IMR-90 (cell line): ENCODE measurements at places on chromosomes 4 and X. TPM values are rescaled to one million over a fixed set of nuclear protein-coding genes. Genes with fewer than 3 reads are reported as not detected.

The GPR143 gene
- not detected in 2 replicates for total RNA-seq

The HHIP gene
- total RNA-seq, result 6.6 and 8.6 TPM in 2 replicates

The ACE2 gene
- total RNA-seq, result not detected in 2 replicates

The GYPE gene
- total RNA-seq, result 0.28 and 0.54 TPM in 2 replicates

The GAB3 gene
- total RNA-seq, result 1.9 and 2.2 TPM in 2 replicates

The TRIML2 gene
- 0.18 and 0.28 TPM in 2 replicates for total RNA-seq

The GPR101 gene
- not detected in 2 replicates for total RNA-seq

GRCh38 chr4:27245216-27245615, 384.6 kb downstream of the STIM2 start:
- H3K36me3 ChIP-seq, result no peaks in the 10 kb centered on the region
- H3K4me1 ChIP-seq, result no peaks in the 10 kb centered on the region
- no peaks in the 10 kb centered on the region for H3K27me3 ChIP-seq
- DNase-seq, result no peak

DNA sequence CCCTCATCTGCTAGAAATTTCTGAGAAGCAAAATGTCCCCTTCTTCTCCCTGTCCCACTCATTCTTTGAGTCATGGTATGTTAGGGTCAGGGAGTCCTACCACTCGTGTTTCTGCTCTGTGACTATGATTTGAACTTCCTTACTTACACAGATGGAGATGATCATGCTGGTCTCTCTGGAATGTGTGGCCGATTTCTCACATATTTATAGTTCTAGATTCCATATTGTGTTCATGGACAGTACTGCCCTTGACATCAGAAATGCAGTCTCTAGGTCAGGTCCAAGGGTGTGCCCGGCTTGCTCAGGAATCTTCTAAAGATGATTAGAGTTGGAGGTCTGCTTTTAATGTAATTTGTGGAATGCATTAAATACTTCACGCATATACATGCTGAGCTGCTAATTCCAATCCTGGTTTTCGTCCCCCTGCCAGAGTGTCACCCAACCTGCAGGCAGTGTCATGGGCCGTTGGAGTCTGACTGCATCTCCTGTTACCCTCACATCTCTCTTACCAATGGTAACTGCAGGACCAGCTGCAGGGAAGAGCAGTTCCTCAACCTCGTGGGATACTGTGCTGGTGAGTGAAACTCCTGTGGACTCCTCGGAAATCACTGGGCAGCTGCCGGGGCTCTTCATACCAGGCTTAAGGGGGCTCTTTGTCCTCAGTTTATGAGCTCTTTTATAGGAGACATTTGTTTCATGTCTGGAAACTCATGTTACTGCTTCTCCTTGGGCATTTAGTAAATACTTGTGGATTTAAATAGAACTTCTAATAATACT, 214.1 kb upstream of the ANXA3 start:
- H3K4me1 ChIP-seq, result no peaks in the 10 kb centered on the region
- no peak overlapping the region for H3K27ac ChIP-seq
- no peak for DNase-seq
- peaks cover 9% of the 10 kb centered on the region for H3K27me3 ChIP-seq
- H3K36me3 ChIP-seq, result no peaks in the 10 kb centered on the region

DNA sequence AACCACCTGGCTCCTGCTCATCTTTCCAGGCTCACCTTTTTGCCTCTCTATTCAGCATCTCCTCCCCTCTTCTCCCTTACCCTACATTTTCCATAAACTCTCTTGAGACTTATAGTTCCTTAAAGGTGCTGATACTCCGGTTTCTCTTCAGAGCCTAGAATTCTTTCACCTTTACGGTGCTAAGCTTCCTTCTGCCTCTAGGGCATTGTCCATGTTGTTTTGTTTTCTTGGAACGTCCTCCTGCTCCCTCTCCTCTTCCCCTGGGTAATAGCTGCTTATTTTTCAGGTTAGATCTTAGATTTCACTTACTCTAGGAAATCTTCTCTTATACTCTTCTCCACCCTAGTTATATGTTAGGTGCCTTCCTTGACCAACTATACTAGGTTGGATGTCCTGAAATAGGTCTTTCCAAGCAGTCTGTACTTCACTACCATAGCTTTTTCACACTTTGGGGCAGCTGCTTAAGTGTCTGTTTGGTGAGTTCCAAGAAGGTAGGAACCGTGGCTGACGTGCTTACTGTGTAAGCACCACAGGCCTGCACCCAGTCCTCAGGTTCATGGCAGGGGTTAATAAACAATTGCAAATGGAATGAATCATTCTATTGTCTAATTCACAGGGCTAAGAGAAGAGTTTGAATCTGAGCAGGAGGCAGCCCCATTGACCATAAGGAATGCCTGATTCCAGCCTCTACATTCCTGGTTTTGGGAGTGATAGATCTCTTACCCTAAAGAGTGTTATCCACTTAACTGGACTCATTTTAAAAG, 227.5 kb downstream of the MGST2 start:
- H3K36me3 ChIP-seq, result no peaks in the 10 kb centered on the region
- H3K27me3 ChIP-seq, result no peaks in the 10 kb centered on the region

GRCh38 chrX:140425712-140426395, 79.0 kb downstream of the SOX3 start:
- no peaks in the 10 kb centered on the region for H3K27me3 ChIP-seq
- no peak overlapping the region for H3K4me3 ChIP-seq
- H3K36me3 ChIP-seq, result no peaks in the 10 kb centered on the region
- H3K4me1 ChIP-seq, result no peaks in the 10 kb centered on the region

DNA sequence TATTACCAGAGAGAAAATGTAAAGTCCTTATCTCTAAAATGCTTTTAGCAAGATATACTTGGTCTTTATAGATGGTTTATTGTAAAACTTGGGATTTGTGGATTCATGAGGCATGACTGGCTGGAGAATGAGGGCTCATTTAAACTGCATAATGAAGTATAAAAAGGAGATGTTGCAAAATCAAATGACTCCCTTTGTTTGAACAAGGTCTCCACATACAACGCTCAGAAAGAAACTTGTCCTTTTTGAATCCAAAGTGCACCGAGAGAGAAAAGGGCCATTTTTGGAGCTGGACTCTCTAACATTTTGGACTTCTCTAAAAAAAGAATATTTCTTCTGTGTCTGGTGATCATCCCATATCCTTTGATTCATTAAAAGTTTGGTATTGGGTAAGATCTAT, 7.7 kb upstream of the EIF1AX start:
- DNase-seq, result no peak
- H3K4me1 ChIP-seq, result no peaks in the 10 kb centered on the region
- H3K27me3 ChIP-seq, result peaks cover 2% of the 10 kb centered on the region; the same call in 1 of the 2 replicates
- H3K36me3 ChIP-seq, result peaks cover 2% of the 10 kb centered on the region; the same call in 1 of the 2 replicates
- H3K4me3 ChIP-seq, result no peak overlapping the region

DNA sequence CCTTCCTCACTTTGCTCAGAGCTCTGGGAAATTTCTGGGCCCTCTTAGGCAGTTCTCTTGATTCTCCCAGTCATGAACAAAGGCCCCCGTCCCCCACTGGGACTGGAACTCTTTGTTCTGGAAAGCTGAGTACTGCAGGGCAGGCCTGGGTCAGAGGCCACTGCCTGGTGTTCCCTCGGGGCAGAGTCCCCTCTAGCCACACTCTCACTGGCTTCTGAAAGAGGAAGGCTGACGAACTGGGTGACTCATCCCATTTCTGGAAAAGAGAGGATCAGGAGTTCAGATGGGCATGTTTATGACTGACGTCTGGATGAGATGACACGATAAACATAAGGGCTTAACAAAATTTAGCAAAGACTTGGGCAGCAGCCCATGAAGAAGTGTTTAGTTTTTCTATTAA, 47.7 kb downstream of the DDX3X start:
- DNase-seq, result peak; percentile 90
- no peaks in the 10 kb centered on the region for H3K36me3 ChIP-seq
- peaks cover 13% of the 10 kb centered on the region for H3K4me1 ChIP-seq

DNA sequence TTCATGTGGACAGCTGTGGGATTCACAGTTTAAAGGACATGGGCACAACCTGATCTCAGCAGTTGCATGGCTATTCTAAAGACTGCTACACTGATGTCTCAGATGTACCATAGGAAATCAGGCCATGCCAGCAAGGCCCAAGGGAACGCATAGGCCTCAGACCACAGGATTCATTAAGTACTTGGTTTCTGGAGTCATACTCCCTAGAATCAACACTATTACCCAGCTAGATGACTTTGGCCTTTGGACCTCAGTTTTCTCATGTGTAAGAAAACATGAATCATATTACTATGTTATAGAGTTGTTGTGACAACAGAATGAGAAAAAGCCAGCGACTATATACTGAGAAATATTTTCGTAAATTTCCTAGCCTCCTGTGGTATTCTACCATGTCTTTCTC, 67.9 kb downstream of the NHS start:
- H3K4me1 ChIP-seq, result peaks cover 4% of the 10 kb centered on the region; the same call in 1 of the 2 replicates
- 0 out of 2 replicates have a peak, but pooled peaks cover 4% of the 10 kb centered on the region for H3K27me3 ChIP-seq
- no peaks in the 10 kb centered on the region for H3K36me3 ChIP-seq
- no peak overlapping the region for H3K4me3 ChIP-seq

DNA sequence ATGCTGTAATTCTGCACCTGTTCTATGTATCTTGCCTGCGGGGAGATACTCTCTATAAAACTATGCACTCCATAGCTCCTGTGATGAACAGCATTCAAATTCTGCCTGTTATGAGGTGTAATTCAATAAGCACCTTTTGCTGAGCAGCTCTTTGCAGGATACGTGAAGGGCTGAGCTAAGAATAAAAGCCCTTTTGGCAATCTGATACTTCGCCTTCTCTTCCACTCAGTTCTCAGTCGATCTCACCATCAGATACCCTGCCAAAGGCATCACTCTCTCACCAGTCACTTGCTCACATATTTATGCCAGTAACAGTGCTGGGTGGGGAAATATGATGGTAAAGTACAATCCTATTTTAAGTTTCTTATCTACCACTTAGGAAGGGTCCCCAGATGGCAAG, 67.2 kb downstream of the RPS3A start:
- DNase-seq, result peak; percentile 12
- no peaks in the 10 kb centered on the region for H3K27me3 ChIP-seq
- peaks cover 7% of the 10 kb centered on the region for H3K4me1 ChIP-seq

DNA sequence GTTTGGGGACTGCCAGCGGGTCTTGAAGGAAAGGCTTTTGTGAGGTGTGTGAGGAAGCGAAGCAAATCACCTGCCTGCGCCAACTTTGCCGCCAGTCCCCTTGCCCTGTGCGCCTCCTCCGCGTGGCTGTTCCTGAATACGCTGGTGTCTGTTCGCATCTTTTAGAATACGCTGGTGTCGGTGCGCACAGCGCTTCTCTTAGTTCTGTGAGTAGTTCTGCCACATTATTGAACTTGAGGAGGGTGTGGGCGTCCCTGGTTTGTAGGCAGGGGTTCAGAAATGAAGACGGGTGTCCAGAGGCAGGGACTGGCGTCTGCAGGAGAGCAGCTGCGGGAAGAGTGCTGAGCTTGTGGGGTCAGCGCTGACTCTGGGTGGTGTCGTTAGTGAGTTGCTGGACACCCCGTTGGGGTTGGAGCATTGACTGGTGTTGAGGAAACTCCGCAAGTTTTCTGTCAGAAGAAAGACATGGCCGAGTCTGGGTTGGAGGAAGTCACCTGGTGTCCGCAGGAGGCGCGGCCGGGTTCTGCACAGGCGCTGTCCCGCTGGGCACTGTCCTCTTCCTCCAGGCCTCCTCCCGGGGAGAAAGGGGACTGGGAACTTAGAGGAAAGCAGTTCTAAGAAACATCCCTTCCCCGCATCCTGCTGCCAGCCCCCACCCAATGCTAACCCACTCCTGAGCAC, 930 bp downstream of the ZNF718 start:
- H3K36me3 ChIP-seq, result peaks cover 1% of the 10 kb centered on the region; the same call in 1 of the 2 replicates
- peak; percentile 17 for DNase-seq
- H3K27ac ChIP-seq, result peak overlapping the region; percentile 89
- H3K27me3 ChIP-seq, result no peaks in the 10 kb centered on the region
- no peaks in the 10 kb centered on the region; the same call in 1 of the 2 replicates for H3K4me1 ChIP-seq

- no peaks in the 10 kb centered on the region for H3K36me3 ChIP-seq
- no peak for DNase-seq
- H3K27ac ChIP-seq, result no peak overlapping the region
- peaks cover 15% of the 10 kb centered on the region for H3K27me3 ChIP-seq
- peaks cover 10% of the 10 kb centered on the region for H3K4me1 ChIP-seq
These were observed 70.5 kb upstream of the MXD4 start for GRCh38 chr4:2332201-2332975.

GRCh38 chrX:3697220-3697684, 16.2 kb downstream of the PRKX start:
- no peak overlapping the region for H3K27ac ChIP-seq
- no peaks in the 10 kb centered on the region for H3K36me3 ChIP-seq
- no peak overlapping the region for H3K4me3 ChIP-seq

GRCh38 chrX:49915361-49916222, 6.8 kb upstream of the CLCN5 start:
- H3K36me3 ChIP-seq, result no peaks in the 10 kb centered on the region
- H3K4me1 ChIP-seq, result no peaks in the 10 kb centered on the region
- no peak overlapping the region for H3K27ac ChIP-seq
- H3K4me3 ChIP-seq, result no peak overlapping the region
- H3K27me3 ChIP-seq, result peaks cover 7% of the 10 kb centered on the region
- peak; percentile 62 for DNase-seq

DNA sequence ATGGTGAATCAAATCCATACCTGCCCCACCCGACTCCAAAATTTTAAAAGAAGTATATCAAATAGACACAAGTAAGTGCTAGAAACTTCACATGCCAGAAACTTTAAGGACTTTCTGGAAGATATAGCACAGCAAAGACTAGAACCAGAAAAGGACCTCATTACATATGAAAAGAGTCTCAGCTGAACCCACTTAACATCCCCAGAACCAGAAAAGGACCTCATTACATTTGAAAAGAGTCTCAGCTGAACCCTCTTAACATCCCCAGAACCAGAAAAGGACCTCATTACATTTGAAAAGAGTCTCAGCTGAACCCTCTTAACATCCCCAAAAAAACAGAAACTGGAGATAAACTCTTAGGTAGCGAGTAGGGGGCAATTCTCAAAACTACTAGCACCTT, 32.3 kb downstream of the STPG2 start:
- no peaks in the 10 kb centered on the region; the same call in none of the 2 replicates for H3K27me3 ChIP-seq
- no peak overlapping the region for H3K4me3 ChIP-seq
- no peak overlapping the region for H3K27ac ChIP-seq

DNA sequence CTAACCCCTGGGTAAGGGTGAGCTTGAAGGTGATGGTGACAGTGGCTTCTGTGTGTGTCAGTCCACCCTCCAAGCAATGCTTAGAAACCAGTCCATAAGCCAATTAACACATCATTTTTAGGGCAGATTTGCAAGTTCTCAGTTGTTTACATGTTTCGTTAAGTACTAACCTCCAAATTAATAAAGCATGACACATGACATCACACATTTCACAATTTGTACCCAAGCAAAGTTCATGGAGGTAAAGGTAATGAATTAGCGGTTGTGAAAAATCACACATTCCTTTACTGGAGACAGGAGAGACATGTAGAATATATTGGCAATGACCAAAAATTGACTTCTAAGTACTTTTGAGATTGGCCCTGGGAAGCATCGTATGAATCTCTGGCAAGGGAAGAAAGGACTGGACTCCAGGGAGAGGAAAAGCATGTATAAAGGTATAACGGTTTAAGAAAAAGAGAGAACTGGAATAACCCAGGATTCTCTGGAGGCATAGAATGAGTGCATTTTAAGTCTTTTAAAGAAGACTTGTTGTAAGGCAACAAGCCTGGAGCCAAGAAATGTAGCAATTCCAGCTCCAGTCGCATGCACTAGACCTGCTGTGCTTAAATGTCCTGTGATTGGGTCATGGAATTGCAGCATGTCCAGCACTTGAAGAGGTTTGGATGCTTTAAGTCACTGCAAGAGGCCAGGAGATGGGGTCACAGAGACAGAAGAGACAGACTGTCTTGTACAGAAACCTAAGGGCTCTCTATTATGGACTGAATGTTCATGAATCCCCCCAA, 34.1 kb downstream of the TRIM2 start:
- no peaks in the 10 kb centered on the region for H3K27me3 ChIP-seq
- no peak overlapping the region for H3K27ac ChIP-seq
- DNase-seq, result no peak

- no peaks in the 10 kb centered on the region for H3K36me3 ChIP-seq
- H3K4me1 ChIP-seq, result no peaks in the 10 kb centered on the region
- H3K27me3 ChIP-seq, result peaks cover 16% of the 10 kb centered on the region
- no peak overlapping the region for H3K27ac ChIP-seq
These were observed 46.9 kb upstream of the SLC25A4 start for GRCh38 chr4:185096032-185096653.
